H4 (cell line): ENCODE measurements at places on chromosomes 2 and 18.

GRCh38 chr18:50356036-50356945, 18.6 kb upstream of the SKA1 start:
- peak; percentile 42 for DNase-seq

DNA sequence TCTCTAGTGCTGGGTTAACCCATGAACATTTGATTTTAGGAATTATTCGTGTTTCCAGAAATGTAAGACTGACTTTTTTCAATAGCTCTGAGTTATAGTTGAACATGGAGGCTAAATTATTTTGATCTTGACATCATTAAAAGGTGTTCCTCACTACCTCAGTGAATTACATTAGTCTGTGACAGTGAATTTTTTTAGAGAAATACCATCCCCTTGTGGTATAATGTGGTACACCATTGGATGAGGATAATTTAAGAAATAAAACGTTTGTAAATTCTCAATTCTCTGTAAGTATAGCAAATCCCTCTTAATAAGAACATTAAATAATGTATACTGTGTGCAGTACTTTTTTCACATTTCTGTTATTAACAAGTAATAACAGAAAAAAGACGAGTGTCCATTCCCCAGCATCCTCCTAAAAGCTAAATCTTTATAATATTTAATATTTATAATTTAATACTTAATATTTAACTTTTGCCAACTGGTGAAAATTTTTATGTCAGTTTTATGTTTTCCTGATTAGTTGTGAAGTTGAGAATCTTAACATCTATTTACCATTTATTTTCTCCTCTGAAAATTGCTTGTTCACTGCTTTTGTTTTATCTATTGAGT, 70.3 kb upstream of the CWC22 start:
- no peak for DNase-seq

DNA sequence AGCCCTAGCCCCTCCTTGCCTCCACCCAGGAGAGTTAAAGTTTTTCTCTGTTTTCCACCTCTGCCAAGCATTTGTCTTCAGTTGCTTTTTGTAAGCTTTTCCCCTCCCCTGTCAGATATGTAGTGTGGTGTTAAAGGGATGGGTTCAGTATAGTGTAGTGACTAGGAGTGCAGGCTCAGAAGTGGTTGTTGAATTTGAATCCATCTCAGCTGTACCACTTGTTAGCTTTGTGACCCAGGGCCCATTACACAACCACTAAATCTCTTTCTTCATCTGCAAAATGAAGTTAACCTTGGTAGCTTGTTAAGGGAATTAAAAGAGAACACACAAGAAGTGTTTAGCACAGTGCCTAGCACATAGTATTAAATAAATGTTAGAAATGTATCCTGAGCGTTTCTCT, 56.9 kb downstream of the MAP3K20 start:
- no peak for DNase-seq

GRCh38 chr2:146412625-146413024, 1432.2 kb upstream of the ACVR2A start:
- DNase-seq = peak; percentile 8

DNA sequence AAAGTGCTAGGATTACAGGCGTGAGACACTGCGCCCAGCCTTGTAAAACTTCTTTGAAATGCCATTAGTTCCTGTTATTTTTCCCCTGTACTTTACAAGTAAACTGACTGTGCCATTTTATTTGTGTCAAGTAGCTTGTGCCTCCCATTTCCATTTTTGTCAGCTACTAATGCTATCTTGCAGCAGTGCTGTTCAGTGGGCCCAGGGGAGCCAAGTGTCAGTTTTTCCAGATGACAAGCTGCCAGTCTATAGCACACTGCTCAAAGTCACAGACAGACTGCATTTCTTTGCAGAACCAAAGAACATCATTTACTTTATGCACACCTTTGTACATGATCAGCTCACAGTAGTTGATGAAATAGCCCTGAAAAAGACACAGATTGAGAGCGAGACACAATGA, 901.3 kb upstream of the CDH2 start:
- no peak for DNase-seq

DNA sequence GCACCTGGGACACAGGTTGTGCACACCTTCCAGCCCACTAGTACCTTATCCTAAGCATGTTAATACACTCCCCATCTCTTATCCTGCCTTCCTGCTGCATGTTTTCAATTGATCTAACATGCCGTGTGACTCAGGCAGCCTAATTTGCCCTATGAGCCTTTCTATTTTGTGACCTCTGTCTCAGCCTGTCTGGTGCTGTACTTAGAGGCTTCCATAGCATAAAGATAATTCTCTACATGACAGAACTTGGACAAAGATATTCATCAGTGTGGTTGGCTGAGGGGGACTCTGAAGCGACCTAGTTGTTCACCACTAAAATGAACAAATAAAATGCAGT, 8.6 kb upstream of the TMEM37 start:
- no peak for DNase-seq

DNA sequence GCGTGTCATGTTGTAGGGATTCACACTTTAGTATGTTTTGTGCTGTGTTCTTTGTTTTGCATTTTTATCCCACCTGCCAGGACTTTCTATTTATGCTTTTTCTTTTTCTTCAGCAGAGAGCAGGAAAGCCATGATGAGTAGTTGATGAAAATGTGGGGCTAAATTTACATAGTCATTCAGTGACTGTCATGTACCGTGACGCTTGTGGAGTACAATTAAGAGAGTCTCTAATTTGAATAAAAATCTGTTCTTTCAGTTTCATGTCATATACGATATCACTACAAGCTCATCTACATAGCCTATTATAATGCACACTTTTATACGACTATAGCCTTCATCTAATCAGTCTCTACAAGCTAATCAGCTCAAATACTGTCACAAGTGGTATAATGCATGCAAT, 112.7 kb upstream of the SPATS2L start:
- DNase-seq = no peak

GRCh38 chr2:30860003-30860725, 52.9 kb upstream of the CAPN13 start:
- DNase-seq = no peak

DNA sequence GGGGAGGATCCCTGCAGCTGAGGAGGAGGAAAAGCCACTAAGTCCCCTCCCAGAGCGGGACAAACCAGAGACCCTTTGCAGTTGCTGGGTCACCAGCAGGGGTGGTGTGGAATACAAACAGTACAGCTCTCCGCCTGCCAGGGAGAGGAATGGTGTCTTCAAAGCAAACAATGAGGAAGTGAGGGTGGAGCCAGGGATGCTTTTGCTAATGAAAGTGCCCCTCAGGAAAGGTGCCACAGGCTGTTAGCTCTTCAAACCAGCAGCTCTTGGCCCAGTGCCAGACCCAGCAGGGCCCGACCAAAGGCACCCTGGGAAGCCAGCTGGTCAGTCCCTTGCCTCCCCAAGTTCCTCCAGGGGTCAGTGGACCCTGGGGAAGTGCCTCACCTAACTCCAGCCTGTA, 102.8 kb downstream of the HIBCH start:
- DNase-seq = peak; percentile 23
